ENCODE measurements at places on chromosomes 12 and 14.
A peak's percentile ranks its signal among the peaks of the same experiment; 100 is the strongest.

GRCh38 chr12:49706351-49707127, 666 bp downstream of the FMNL3 start:
- DNase-seq = peak; percentile 15

- no peak for DNase-seq
These were observed 2.9 kb downstream of the KRT2 start for GRCh38 chr12:52649066-52649465.

DNA sequence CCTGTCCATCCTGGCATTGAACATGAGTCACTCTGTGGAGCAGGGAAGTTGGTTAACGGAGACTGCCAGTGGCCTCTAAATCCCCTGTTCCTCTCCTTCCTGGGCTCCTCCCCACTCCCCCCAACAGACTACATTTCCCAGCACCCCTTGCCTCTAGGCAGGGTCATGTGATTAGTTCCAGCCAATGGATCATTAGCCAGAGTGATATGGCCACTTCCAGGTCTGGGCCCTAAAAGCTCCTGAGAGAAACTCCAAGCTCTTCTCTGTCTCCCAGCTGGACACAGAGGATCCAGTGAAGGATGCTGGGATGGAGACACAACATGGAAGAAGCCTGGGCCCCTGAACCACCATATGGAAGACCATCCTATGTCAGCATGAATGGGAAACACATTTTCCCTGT, 54.4 kb upstream of the RFLNA start:
- peak; percentile 10 for DNase-seq

DNA sequence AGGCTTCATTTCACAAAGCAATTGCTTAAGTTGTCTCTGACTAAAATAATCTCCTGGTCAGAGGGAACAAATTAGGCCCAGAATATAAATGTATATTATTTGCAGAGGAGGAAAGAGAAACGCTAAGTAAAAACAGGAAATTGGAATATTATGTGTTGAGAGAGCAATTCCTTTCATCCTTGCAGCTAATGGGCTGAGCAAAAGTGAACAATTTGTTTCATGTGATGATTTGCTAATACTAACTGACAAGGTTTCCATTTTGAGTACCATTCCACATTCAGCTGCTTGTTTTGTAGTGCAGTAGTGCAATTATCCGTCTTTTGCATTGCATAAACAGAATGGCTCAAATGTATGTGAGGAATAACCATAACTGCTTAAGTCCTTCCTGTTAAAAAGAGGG, 103.2 kb downstream of the TPH2 start:
- DNase-seq = no peak

DNA sequence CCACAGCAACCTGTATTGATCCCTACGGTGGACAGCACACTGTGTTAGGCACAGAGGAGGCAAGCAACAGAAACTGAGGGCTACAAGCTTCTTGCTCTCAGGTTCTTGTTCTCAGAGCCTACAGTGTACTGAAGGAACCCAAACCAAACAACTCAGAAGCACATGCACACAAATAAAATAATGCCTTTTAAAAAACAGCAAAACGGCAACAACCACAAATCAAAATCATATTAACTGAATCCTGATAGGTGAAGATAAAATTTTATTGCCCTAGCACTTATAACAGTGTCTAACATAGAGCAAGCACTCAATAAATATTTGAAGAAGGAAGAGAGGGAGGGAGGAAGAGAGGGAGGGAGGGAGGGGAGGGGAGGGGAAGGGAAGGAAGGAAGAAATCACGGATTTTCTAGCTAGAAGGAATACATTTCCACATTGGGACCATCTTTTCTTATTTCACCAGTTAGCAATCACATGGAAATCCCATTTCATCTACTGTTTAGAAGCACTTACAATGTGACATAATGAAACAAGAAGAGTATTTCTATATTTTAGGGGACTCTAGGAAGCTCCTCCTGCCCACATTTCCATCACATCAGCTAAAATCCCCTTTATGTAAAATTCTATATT, 27.2 kb downstream of the DMAC2L start:
- no peak for DNase-seq

GRCh38 chr14:21197418-21198205, 41.7 kb upstream of the OR5AU1 start:
- DNase-seq = no peak

DNA sequence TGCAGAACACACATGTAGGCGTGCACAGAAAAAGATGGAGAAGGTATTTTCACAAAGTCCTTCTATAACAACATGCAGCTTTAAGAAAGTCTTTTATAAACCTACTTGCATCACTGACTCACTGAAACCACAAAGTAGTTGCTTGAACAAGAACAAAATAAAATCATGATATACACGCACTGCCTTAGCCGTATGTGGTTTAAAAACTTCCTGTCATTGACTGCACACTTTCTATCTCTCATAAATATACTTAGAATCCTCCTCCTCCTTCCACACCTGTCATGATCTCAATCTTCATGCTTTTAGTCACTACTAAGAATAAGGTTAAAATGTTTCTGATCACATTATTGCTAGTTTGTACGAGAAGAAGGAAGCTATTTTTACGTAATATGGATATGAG, 31.8 kb upstream of the RAD51AP1 start:
- DNase-seq = peak; percentile 81

GRCh38 chr12:83042441-83043200, 355.9 kb downstream of the TMTC2 start:
- no peak for DNase-seq

DNA sequence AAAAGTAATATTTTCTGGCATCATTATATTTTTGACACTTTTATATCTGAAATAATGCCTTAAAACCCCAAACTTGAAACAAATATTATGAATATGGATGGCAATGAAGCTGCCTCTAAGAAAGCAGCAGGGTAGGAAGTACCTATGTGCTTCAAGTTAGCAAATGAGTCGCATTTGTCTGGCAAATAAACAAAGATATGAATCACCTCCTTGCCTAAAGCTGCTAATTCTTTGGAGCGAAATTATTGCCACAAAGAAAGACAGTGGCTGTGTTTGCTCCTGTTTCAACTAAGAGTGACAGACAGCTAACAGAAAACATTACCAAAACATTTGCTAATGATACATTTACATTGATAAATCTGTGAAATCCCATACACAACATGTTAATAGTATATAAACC, 854.9 kb downstream of the RPS29 start:
- no peak for DNase-seq

DNA sequence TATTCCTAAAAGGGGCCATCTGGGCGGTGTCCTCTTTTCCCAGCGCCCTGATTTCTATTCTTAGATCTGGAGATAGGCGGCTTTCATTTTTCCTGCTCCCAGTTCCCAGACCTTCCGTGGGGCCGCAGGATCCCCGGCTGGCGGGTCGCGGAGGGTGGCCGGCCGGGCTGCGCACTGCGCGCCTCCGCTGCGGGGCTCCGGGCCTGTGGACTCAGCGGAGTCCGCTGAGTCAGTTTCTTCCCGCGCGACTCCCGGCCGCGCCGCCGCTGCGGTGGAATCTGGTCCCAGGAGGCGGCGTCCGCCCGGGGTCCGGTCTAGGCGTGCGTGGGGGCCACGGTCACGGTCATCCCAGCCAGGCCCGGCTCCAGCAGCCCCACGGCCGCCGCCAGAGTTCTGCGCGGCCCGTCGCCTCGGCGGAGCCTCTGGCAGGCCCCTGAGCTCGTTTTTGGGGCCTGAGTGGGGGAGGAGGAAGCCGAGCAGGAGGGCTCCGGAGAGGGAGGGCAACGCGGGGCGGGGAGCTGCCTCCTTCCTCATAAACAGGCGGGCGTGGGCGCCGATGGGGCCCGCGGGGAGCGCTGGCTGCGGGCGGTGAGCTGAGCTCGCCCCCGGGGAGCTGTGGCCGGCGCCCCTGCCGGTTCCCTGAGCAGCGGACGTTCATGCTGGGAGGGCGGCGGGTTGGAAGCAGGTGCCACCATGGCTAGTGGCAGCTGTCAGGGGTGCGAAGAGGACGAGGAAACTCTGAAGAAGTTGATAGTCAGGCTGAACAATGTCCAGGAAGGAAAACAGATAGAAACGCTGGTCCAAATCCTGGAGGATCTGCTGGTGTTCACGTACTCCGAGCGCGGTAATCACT, at the start of gene LRRK2:
Gene LRRK2 (plus strand): TSS at position 559 of the 853 bp plus-strand sequence. CDS start 135 bp downstream, at position 694.
- peak; percentile 13 for DNase-seq

Measured in activated CD4-positive, alpha-beta T cell treated with anti-CD3 and anti-CD28 coated beads, Interleukin-2, Interleukin-6, amounts not matched to agents 100 ng/mL and 50 ng/mL, durations not matched to agents 16 hours and 8 hours (primary cell).